ENCODE measurements at places on chromosomes 3 and 15. TPM values are rescaled to one million over a fixed set of nuclear protein-coding genes. Genes with fewer than 3 reads are reported as not detected.

The NPAP1 gene
- total RNA-seq: not detected

DNA sequence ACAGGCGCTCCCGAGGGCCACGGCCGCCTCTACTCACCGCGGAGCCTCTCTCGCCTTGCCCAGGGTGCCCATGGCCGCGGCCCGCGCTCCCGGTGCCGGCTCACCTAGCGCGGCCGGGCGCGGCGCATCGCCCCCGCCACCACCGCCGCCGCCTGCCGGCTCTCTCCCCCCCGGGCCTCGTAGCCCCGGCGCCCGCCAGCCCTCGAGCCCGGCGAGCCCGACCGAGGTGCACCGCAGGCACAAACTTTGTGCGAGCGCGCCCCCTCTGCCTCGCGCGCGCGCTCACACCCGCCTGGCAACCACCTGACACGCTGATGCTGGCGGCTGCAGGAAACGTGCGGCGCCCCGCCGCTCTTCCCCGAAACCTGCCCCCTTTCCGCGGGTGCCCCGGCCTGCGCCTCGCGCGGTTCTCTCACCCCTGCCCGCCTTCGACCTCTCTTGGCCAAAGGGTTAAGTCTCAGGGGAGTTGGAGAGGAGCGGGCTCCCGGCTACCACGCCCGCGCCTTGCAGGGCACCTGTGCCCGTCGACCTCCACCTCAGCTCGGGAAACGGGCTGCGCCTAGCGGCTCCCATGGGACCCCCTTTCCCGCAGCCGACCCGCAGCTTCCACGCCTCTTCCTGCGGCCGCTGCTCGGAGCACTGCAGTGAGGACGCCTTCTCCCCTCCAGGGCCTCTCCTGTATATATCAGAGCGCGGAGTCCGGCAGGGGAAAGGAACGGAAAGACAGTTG is at the start of gene RASGRP1:
TSS of gene RASGRP1 (minus strand) at position 258 of the 730 bp plus-strand sequence. CDS start at position 72, 186 bp downstream.
- peak; percentile 36 for DNase-seq

GRCh38 chr3:53941950-53942349 is 50.3 kb upstream of the SELENOK start:
- DNase-seq: no peak

The CD200 gene
- total RNA-seq: 0.13 TPM

DNA sequence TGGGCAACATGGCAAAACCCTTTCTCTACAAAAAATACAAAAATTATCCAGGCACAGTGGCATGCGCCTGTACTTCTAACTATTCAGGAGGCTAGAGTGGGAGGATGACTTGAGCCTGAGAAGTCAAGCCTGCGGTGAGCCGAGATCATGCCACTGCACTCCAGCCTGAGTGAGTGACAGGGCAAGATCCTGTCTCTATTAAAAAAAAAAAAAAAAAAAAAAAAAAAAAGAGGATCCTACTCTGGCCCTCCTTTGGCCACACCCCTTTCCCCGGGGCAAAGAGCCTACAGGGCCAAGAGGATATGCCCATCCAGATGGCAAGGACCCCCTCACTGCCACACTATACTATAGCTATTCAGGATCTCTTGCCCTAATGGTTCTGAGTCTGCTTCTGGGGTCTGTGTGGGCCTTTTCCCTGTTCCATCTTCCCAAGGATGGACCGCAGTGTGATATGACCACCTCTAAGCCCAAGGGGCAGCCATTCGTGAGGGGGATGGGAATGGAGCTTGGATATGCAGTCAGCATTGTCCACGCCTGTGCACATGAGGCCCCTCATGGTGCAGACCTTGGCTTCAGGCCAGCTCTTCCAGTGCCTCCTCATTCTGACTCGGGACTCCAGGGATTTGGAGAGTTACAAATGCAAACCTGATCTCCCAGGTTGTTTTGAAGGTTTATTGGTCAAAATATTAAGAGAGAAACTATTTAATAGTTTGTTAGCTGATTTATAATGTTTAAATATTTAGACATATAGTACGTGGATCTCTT is 7.3 kb downstream of the TYRO3 start:
- no peak for DNase-seq

DNA sequence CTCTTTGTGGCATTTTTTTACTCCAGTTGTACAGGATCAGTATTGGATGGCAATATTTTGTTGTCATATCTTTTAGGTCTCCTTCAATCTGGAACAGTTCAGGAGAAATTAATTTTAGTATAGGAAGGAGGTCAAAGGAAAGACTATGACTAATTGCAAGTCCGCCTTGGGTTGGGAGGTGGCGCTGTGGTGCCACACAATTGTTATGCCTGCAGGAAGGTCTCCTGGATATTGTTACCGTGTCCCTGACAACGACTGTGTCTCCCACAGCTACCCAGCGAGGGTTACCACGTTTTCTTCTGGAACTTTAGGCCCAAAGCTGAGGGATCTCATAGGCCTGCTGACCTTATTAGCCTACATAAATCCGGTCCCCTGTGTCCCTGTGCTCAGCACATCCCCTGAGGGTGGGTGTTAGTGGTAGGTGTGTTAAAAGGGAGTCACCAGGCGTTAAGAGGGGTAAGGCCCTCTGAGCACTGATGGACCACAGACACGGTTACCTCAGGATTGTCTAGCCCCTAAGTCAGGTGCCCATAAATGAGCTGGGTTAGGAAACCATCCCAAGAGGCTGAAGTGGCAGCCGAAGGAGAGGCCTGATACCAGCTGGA is 31.5 kb downstream of the KCNAB1 start:
- DNase-seq: peak; percentile 72

GRCh38 chr3:127831723-127832172 is 9.4 kb upstream of the MGLL start:
- no peak for DNase-seq

- peak; percentile 54 for DNase-seq
These were observed 67.2 kb downstream of the WDR76 start for GRCh38 chr15:43893956-43894355.

DNA sequence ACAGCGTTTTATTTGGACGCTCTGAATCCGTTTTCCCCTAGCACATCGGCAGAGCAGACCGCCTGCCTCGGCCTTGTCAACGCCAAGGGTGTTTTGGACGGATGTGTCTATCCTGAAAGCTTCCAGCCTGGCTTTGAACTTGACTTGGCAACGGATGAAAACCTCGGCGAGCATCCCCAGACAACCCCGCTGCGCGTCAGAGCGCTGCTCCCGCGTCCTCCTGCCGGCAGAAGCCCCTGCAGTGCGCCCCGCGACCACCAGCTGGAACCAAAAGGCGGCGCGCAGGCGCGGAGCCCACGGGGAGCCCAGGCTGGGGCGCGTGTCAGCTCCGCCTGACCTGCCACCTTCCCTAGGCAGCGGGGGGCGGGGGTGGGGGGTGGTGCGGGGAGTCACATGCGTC is 26.2 kb upstream of the ARL8B start:
- no peak for DNase-seq

DNA sequence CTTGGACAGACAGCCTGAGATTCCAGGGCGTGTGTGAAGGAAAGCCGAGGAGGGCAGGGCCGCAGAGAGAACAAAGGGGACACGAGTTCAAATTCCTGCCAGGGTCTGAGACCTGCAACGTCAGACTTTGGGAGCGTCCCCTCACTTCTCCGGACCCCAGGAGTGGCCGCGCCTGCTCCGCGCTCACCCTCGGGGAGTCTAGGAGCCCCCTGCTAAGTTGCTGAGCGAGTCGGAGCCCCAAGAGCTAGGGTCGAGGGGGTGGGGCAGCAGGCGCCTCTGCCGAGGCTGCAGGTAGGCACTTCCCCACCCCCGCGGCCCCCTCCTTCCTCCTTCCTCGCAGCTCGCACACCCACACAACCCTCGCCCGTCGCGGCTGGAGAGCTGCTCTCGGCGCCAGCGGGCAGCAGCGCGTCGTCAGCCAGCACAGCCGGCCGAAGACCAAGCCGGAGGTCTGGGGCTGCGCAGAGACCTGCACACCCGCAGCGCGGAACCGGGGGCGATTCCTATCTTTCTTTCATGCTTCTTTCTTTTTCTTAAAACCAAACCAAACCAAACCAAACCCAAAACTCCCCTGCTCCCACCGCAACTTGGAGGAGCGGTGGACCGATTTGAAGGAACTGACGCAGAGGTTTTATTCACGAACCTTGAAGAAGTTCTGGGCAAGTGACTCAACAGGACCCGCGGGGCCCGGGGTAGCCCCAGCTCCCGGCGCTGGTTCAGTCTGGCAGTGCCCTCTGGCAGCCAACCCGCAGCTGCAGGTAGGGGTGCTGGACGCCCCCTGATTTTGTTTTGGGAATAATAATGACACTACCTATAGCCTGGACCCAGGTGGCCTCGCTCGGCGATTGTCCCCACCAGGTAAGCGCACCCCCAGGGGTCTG is at the start of gene ANKRD34C:
TSS of gene ANKRD34C (plus strand) at position 352 of the 881 bp plus-strand sequence. CDS start 10,563 bp downstream, outside the sequence.
- no peak for DNase-seq

The AEN gene
- total RNA-seq: 50.3 TPM

The PLAAT1 gene
- not detected for total RNA-seq

The CPLX3 gene
- total RNA-seq: not detected

GRCh38 chr3:127200086-127200691 is 7.3 kb downstream of the PRR23E start:
- no peak for DNase-seq

GRCh38 chr15:69931156-69931555 is 166.6 kb downstream of the TLE3 start:
- peak; percentile 65 for DNase-seq

- peak; percentile 78 for DNase-seq
These were observed 6.1 kb downstream of the RASGRF1 start for GRCh38 chr15:79084308-79084968.

- DNase-seq: no peak
These were observed 99.8 kb upstream of the LRRN1 start for GRCh38 chr3:3699407-3699806.

- DNase-seq: no peak
These were observed 105.9 kb upstream of the ARHGEF26 start for GRCh38 chr3:154015307-154015706.

The EIF2A gene
- total RNA-seq: 124 TPM

The SOX2 gene
- total RNA-seq: not detected

DNA sequence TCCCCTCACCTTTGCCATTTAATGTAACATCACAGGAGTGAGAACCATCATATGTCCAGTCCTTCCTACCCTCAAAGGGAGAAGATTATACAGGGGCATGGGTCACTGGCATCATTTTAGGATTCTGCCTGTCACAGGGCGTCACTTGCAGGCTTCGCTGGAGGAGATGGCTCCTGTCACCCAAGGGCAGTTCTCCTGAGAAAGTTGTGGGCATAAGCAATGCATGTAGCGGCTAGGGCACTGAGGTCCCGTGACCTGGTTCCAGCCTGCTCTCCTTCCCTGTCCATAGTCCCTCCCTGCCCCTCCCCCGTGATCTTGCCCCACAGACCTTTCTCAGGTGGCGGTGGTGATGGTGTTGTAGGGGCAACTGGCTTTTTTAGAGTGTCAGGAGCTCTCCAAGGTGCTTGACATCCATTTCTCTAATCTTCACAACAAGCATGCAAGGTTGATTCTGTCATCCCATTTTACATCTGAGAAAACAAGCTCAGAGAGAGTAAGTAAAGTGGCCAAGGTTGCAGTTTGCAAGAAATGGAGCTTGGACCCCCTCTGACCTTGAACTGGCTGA is 241.5 kb upstream of the CTDSPL start:
- peak; percentile 17 for DNase-seq

The DMXL2 gene
- total RNA-seq: 27.9 TPM

The RTP2 gene
- not detected for total RNA-seq

DNA sequence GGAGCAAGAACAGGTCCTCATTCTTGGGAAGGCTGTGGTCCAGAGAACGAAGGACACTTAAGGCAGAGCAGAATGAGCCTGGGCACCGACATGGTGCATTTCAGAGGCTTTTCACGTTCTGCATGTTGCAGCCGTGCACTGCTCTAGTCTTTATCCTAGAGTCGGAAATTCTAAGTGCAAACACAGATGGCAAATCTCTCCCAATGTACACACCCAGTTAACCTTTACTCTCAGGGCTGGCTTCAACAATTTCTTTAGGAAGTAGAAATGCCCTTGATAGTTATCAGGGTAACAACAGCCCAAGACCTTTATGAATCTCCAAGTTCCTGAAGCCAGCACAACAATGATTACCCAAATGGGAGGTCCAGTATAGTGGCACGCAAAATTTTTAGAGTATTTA is 39.1 kb upstream of the LRTM1 start:
- DNase-seq: no peak

DNA sequence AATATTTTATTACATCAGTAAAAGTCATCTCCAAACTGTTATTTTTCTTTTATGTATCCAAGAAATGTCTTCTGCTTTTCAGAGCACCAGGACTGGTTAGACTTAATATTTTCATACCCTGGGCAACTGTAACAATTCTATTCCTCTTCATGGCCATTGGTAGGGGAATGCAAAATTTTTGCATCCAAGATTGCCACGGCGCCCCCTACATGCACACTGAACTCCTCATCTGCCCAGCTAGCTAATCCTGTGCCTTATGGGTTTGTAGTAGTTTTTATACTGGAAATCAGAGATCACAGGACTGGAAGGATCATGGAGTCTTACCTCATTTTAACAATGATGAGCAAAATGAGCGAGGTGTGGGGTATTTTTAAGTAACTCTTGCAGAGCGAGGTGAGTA is 74.2 kb downstream of the CRTC3 start:
- no peak for DNase-seq

- DNase-seq: peak; percentile 36
These were observed 311.4 kb downstream of the TBC1D5 start for GRCh38 chr3:17431004-17431403.

GRCh38 chr3:10248984-10249748 is 907 bp downstream of the TATDN2 start:
- DNase-seq: peak; percentile 31

DNA sequence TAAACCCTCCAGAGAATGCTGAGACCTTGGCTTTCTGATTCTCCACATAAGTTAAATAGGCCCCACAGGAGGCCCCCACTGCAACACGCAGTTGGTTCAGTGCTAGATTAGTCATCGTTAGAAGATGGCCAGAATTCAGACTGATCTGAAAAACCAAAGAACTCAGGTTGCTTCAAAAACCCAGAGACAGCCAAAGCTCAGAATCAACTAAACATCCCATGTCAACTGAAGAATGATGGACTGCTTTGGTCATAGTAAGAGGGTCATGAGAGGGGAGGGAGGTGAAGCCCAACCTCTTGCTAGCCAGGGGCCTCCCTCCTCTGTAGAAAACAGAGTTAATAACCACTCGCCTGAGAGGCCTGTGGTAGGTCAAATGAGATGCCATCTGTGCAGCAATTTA is 93.1 kb downstream of the AKAP13 start:
- DNase-seq: no peak

The GP9 gene
- total RNA-seq: not detected

DNA sequence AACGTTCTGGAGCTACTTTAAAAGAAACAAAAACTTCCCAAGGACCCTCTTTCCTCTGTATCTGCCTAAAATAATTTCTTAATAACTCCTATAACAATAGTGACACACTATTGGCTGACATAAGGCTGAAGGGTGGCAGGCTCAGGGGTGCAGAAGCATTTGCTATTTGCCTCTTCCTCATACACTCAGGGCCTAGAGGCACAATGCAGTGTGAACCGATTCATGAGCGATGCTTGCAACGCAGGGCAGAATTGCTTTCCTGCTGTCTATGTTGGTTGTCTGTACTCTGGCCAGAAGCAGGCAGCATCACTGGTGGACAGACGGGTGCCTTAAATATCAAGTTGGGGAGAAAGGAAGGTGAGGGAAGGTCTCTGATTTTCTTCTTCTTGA is 157.4 kb downstream of the AGBL1 start:
- DNase-seq: no peak

Measured in myocyte (in vitro differentiated cells).